ENCODE measurements at places on chromosomes 11 and 22. TPM values are rescaled to one million over a fixed set of nuclear protein-coding genes. Genes with fewer than 3 reads are reported as not detected.
A peak's percentile ranks its signal among the peaks of the same experiment; 100 is the strongest.

- DNase-seq: no peak
These were observed 9.7 kb downstream of the LRP5 start for GRCh38 chr11:68322052-68322430.

DNA sequence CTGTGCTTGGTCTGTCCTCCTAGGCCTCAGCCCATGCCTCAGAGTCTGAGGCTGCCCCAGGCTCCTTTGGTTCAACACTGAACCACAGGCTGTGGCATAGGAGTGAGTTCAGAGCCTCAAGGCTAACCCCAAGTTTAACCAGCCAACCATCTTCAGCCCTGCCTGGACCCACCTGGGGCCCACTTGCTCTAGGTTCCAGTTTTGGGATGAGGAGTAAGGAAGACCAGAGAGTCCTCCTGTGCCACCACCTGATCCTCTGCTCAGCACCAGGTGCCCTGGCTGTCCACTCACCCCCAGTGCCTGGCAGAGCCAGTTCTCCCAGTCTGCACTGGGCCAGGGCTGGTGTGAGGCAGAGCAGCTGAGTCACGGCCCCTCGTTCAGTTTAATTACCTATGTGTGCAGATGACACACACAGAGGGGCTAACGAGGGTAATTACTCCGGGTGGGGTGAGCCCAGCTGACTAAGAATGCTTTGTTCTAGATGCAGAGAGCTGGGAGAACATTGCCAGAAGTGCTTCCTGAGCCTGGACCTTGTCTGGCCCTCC lies 12.0 kb upstream of the TMPRSS13 start:
- DNase-seq: no peak

GRCh38 chr11:115528225-115528624 lies 24.0 kb upstream of the CADM1 start:
- DNase-seq: no peak

GRCh38 chr11:42410251-42410955 lies 901.4 kb upstream of the API5 start:
- no peak for DNase-seq

DNA sequence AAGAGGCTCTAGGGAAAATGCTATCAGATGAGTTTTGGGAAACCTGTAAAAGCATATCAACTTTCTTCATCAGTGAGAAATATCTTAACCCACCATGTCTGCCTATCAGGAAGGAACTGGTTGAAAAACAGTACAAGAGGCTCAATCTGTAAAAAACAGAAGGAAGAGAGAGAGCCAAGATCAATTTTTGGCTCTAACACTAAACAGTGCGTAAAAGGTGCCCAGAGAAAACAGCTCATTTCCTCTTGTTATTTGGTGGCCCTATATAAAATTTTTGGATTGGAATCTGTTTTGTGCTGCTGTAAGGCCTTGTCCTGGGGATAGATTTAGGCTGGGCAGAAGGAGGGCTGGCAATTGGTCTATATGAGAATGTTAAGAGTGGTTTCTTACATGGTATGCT lies 12.1 kb downstream of the MS4A2 start:
- DNase-seq: no peak

Gene BBOX1
- total RNA-seq: not detected

- peak; percentile 18 for DNase-seq
These were observed at the start of gene ZNF280B for GRCh38 chr22:22508274-22509176. TSS of gene ZNF280B (minus strand) at chr22:22508742. CDS start at chr22:22489398, 19,344 bp downstream.

DNA sequence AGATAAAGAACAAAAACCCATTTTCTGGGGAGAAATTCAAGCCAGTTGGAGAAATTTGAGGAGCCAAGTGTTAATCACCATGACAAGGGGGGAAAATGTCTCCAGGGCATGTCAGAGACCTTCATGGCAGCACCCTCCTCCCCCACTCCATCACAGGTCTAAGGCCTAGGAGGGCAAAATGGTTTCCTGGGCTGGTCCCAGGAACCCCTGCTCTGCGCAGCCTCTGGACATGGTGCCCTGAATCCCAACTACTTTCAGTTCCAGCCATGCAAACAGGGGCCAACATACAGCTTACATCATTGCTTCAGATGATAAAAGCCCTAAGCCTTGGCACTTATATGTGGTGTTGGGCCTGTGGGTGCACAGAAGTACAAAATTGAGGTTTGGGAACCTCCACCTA lies 167.5 kb downstream of the LUZP2 start:
- no peak for DNase-seq

- DNase-seq: no peak
These were observed 35.4 kb downstream of the BIRC2 start for GRCh38 chr11:102382384-102382783.

Gene MS4A2
- not detected for total RNA-seq

DNA sequence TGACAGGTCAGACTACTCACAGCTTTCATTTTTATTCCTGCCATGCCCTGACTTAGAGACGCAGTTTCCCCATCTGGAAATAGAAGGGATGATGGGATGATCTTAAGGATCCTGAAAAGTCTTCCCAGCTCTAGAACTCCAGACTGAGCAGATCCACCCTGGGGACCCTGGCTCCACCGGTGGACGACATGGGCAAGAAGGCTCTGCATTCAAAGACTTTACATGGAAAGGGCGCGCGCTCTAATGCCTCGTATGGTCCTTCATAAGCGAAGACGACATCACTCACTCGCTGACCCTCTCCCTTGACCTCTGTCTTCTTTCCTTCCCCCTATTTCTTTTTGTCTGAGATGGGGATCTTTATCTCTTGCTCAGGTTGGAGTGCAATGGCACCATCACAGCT lies 24.4 kb upstream of the PHF21B start:
- no peak for DNase-seq

Gene GLYATL1
- 0.37 TPM for total RNA-seq

DNA sequence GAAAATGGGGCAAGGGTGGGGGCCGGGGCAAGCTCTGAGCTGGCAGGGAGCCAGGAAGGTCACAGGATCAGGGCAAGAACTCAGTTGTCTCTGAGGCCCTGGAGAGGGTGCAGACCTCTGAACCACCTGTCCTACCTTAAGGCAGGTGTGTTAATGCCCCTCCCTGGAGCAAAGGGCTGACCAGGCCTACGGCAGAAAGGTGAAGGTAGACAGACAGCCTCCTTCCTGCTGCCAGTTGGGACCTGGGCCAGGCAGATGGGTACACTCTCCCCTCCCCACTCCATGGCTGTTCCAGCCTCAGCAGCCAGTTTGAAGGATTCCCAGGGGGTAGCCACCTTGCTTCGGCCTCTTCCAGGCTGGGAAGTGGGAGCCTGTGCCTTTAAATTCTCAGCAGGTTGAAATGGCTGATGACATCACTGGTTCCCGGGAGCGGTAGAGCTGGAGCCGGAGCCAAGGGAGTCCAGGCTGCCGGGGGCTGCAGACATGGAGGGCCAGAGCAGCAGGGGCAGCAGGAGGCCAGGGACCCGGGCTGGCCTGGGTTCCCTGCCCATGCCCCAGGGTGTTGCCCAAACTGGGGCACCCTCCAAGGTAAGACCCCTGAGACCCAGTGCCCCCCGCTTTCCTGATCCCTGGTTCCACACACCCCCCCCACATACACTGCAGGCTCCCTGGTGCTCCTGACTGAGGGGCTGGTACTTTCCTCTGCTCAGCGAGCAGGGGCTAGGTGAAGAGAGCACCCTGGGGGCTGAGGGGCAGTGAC lies at the start of gene INPP5J:
Gene INPP5J, plus strand, starts transcription at position 435 of the 760 bp plus-strand sequence. Its CDS starts 49 bp downstream, at position 484.
- no peak for DNase-seq

Gene SYCE3
- not detected for total RNA-seq

DNA sequence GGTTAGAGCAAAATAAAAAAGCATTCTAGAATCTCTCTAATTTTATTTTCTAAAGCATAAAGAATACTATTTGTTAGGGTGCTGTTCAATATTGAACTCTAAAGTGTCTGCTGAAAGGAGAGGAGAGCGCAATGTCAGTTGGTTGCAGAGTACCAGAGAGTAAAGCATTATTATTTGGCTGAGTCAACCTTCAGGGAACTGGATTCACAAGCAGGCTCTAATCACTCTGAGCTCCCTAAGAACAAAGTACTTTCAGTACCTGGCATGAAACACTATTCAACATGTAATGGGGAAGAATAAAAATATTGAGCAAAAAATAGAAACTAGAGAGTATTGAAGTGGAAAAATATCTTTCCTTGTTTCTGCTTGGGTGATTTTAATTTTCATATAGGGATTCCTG lies 961.0 kb upstream of the CCDC90B start:
- DNase-seq: no peak

DNA sequence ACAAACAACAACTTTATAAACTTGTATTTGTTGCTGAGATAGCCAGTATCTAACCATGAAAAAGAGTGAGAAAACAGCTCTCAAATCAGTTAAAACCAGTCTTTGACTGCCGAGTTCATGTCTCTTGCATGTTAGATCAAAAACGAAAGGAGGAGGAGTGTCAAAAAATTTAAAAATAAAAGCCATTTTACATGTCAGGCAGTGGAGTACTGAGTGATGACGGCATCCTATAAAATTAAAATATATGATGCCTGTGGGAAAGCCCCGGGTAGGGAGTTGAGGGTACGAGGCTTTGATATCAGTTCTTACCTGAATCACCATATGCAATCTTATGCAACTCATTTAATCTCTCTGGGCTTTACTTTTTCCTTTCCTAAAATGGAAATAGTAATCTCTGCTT lies 117.3 kb downstream of the ETS1 start:
- no peak for DNase-seq

GRCh38 chr11:101327908-101328307 lies 198.3 kb upstream of the PGR start:
- no peak for DNase-seq

- DNase-seq: no peak
These were observed 18.8 kb upstream of the TSPAN18 start for GRCh38 chr11:44708009-44708408.

- DNase-seq: no peak
These were observed 20.5 kb upstream of the RBFOX2 start for GRCh38 chr22:36048911-36049677.

GRCh38 chr11:102456381-102456780 lies 3.8 kb upstream of the TMEM123 start:
- DNase-seq: no peak

DNA sequence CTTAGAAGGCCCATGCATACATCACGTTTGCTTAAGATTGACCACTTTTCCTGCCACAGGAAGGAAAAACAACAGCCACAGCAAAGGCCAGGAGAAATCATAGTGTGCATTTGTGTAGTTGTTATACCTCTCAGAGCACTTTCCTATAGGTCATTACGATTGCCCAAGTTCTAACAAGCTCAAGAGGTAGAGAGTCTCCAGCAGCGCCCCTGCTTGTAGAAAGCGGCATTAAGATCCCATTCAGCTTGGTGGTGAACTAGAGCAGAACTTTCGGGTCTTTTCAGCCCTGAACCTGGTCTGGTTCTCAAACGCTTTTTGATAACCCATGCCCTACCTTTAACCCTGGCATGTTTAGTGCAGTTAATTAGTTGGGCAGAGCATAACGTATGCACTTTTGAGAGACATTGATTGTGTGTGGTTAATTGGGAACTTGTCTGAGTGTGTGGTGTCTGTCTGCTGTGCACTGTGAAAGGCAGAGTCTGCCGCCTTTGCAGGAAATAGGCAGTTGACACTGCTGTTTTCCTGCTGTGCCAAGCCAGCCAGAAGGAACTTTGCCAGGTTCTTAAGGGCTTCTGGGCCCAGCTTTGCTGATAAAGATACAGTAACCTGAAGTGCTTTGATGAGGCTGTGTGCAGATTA lies 109.9 kb upstream of the CLMP start:
- no peak for DNase-seq

DNA sequence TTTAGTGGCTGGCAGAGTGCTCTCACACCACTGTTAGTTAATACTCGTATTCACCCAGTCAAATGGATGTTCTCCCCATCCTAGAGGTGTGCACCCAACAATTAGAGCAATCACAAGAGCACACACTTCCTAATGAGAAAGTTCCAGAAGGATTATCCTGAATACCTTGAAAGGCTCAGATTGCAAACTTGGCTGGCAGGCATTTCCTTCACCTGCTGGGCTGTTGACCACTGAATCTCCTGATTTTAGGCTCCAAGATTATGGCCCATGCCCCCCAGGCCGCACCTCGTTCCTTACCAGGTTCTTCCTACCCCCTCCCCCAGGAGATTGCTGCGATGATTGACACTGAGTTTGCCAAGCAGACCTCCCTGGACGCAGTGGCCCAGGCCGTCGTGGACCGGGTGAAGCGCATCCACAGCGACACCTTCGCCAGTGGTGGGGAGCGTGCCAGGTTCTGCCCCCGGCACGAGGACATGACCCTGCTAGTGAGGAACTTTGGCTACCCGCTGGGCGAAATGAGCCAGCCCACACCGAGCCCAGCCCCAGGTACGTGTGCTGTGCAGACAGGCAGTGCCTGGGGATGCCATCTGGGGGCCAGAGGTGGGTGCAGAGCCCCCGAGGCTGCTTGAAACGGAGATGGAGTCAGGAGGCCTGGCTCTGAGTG lies 26.9 kb downstream of the TAB1 start:
- DNase-seq: no peak

- DNase-seq: no peak
These were observed 1.8 kb downstream of the KCNJ4 start for GRCh38 chr22:38453066-38453672.

Gene PIWIL4
- total RNA-seq: 0.38 TPM

DNA sequence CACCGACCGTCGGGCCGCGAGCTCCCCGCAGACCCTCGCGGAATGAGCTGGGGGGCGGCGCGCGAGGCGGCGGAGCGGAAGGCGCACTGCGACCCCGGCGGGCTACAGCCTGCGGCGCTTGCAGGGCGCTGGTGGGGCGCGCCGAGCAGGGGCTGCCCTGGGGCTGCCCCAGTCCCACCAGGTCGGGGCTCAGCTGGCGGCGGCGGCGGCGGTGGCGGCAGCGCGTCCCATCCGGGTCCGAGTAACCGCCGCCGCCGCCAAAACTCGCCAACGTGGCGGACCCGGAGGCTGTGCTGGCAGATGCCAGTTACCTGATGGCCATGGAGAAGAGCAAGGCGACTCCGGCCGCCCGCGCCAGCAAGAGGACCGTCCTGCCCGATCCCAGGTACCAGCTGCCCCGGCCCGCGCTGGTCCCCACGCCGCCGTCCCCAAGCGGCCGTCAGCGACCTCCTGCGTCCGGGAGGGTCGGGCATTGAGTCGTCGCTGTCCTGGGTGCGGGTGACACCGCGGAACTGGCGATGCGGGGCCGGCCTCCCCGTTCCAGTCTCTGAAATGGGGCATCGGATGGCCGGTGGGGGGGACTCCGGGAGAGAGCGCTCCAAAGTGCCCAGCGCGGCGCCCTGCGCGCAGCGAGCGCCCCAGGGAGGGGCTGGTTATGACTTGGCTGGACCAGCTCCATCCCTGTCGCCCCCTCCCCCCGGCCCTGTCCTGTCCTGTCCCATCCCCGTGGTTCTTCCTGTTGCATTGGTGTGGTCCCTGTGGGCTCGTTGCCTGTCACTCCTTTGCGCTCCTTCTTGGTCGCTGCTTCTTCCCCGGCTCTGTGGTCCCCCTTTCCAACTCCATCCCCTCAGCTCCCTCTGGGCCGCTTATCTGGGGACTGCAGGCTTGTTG lies 63.5 kb downstream of the CRYBB2 start:
- no peak for DNase-seq

Gene DEFB131B
- total RNA-seq: not detected

Gene ISX
- total RNA-seq: not detected

- peak; percentile 45 for DNase-seq
These were observed 69.4 kb upstream of the FGF3 start for GRCh38 chr11:69888483-69889181.

DNA sequence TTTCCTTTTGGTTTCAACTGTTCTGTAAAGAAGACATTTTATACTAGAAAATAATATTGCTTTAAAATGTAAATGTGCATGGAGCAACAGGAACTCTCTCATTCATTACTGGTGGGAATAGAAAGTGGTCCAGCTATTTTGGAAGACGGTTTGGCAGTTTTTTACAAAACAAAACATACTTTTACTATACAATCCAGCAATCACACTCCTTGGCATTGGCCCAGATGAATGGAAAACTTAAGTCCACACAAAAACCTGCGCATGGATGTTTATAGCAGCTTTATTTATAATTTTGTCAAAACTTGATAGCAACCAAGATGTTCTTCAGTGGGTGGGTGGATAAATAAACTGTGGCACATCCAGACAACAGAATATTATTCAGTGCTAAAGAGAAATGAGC lies 49.9 kb upstream of the SEPTIN5 start:
- no peak for DNase-seq
